ENCODE measurements at places on chromosomes 2 and 18. TPM values are rescaled to one million over a fixed set of nuclear protein-coding genes. Genes with fewer than 3 reads are reported as not detected.

Gene CHST9
- total RNA-seq = not detected

Gene ABHD1
- not detected for total RNA-seq

Gene NOSTRIN
- 0.32 TPM for total RNA-seq

Gene LYPD6B
- not detected for total RNA-seq

Gene SKOR2
- total RNA-seq = not detected

Gene POU3F3
- total RNA-seq = not detected

Gene FOXD4L1
- 0.11 TPM for total RNA-seq

Gene ST6GAL2
- total RNA-seq = not detected

Gene LHCGR
- not detected for total RNA-seq

Gene HS1BP3
- total RNA-seq = 6.0 TPM

Gene CEBPZ
- 103 TPM for total RNA-seq

DNA sequence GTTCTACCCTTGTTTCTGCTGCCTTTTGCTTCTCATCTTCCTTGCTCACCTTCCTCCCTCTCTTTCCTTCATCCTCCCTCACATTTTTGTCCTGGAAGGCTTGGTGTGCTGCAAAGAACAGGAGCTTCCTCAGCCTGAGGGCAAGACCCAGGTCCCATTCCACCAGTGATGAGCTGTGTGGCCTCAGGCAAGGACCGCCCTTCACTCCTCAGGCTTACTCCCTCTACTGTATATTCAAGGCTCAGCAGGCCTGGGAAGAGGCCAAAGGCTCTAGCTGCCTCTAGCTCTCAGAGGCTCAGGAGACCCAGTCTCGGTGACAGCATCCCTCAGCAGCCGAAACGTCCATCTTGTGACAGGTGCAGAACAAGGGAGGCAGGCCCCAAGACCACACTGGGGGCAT lies 97.5 kb downstream of the MRO start:
- DNase-seq = no peak

GRCh38 chr2:75327334-75327733 lies 128.0 kb upstream of the TACR1 start:
- DNase-seq = no peak

DNA sequence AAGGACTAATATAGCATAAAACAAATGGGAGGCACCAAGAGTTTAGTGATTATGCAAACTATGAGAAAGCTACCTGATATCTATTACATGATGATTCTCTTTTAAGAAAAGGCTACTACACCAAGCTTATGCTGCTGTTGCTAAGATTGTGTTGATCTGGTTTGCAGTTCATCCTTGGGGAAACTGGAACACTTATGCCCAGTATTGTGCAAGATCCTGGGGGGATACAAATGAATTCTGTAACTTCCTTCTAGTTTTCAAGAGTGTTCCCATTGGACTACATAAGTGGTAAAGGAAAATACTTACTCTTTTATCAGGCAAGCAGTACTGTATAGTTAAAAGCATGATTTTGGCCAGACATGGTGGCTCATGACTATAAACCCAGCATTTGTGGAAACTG lies 3.1 kb upstream of the NMI start:
- DNase-seq = no peak

GRCh38 chr2:23522726-23523372 lies 137.9 kb downstream of the KLHL29 start:
- DNase-seq = no peak

GRCh38 chr2:228180181-228181097 lies 1.0 kb downstream of the SPHKAP start:
- no peak for DNase-seq

DNA sequence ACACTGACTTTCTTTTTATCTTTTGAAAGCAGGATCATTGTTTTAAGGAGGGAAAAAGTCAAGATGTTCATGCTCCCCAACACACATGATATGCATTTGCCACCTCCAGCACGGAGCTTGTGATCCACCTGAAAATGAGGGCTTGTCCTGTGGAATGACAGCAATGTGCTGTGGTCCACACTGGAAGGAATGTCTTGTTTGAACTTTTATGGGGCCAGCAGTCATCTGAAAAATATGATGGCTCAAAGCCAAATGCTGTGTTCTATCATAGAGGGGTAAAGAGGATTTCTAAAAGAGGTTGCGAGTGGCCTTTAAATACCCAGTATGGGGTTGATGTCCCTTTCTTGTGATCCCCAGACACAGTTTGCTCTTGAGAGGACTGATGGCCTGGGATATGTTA lies 226.5 kb upstream of the SPRED2 start:
- no peak for DNase-seq

- no peak for DNase-seq
These were observed 179.7 kb downstream of the WDPCP start for GRCh38 chr2:63408530-63408929.

DNA sequence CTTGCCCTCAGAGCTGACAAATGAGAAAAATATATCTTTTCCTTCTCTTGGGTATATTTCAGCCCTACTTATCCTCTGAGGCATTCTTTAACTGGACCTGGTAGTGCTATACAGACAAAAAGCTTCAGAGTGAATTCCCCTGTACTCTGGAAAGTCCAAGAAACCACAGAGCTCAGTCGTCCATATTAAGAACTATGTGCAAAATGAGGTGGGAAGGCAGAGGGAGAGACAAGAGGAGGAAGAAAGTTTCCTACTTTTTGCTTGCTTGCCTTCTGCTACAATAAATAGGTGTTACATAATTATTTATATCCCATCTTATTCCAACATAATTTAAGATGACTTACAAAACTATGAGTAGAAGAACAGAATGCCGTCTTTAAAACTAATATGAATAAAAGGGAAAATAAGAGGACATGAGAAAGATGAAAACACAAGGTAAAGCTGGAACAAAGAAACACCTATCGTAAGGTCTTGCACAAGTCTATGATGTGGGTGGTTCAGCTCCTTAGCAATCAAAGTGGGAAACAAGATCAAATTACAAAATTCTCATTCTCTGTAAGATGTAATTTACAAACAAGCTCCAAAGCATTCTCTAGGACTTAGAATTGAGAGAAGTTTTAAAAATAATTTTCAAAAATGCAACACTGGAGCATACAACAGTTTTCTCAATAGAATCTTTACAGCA lies 97.9 kb downstream of the BAZ2B start:
- no peak for DNase-seq

DNA sequence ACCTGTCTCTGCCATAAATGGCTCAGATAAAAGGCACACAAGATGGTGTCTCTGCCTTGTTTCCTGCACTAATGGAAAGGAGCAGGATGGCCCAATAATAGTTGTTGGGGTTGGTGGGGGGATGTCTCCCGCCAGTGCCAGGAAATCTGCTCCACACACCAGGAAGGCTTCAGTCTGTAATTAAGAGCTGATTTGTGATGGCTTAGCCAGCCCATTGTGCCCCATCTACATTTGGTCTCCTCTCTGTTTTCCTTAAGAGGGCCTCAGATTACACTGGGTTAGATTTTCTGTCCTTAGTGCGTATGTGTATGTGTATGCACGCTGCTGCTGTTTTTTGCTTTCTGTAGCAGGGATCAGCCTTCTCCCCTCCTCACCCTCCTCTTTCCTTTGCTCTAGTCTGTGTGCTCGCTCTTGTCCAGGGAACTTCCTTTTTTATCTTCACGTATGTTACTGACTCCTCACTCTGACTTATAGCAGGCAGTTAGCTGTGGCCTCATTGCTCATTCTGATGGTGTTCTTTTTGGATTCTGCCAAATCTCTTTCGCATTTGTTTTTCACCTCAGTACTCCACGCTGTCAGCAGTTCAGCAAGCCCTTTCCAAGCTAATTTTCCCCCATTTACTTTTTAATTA lies 33.4 kb upstream of the MGAT5 start:
- no peak for DNase-seq

DNA sequence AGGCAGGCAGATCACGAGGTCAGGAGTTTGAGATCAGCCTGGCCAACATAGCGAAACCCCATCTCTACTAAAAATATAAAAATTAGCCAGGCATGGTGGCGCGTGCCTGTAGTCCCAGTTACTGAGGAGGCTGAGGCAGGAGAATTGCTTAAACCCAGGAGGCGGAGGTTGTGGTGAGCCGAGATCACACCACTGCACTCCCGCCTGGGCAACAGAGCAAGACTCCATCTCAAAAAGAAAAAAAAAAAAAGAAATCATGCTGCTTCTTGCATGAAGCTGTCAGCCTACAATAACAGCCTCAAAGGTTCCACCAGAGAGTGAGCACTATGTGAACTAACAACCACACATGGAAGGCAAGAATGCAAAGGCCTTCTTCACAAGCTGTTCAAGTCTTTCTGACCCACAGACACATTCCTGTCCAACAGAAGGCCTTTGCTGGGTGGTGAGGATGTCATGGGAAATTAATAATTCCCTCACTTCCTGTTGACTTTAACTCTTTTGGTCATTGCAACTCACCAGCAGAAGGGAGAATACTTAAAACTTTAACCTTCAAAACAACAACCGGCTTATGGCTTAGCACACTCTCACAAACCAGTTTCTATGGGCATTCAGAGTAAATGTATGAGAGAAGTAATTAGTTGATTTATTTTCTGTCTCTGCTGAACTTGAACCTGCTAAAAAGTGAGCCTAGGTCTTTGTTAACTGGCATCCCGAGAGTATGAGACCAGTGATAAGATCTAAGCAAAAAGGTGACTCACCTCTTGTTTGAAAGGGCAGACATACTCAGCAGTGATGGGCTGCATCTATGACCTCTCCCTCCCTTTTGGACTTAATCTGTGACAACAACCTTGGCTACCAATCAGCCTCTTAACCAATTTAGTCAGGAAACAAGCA lies 11.8 kb downstream of the PLEKHM3 start:
- no peak for DNase-seq

GRCh38 chr2:38671946-38672345 lies 6.0 kb downstream of the GALM start:
- DNase-seq = no peak

DNA sequence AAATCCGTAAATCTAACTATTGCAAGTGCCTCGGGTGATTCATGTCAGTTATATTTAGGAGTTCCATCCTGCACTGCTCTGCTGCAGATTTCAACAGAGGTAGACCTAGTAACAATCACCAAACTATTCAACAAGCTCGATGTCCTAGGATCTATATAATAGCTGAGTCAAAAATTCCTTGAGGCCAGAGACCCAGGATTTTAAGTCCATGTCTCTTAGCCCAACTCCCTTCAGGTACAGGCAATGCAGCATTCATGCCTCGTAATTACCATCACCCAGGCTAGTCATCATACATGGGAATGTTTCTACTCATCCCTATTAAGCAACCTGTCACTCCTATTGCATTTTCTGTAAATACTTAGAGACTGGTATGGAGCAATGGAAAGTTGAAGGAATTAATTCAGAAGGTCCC lies 729 bp downstream of the TM4SF20 start:
- DNase-seq = no peak

GRCh38 chr2:85590950-85591349 lies 4.6 kb upstream of the RNF181 start:
- no peak for DNase-seq

Measured in activated T-cell treated with anti-CD3 and anti-CD28 coated beads, Interleukin-2, amount 50 U/mL, for 4 hours (primary cell).